ENCODE measurements at places on chromosomes 16 and 17.

DNA sequence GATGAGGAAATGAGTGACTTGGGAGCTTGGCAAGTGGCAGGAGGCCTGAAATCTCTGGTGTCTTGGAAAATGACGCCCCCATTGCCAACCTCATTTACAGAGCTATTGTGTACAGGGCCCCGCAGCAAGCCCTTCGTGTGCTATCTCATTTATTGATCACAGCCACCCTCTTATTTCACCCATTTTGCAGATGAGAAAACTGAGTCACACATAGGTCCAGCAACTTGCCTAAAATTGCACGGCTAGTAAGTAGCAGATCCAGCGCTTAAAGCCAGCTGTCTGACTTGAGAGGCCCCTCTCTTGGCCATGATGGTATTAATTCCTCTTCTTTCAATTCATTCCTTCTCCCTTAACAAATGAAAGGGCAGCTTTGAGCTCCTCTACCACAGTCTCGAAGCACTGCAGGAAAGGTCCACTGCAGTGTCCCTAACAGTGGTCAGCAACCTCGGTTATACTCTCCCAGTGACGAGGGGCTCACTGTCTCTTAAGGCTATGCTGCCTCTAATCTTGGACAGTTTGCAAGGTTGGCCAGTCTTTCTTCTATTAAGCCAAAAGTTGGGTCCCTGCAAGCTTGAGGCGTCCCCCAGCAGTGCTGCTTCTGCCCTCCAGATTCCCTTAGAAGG lies 162.2 kb downstream of the COPRS start:
- no peak for DNase-seq

- no peak for DNase-seq
Observed at GRCh38 chr17:27743281-27743885, 56.9 kb downstream of the NOS2 start.

DNA sequence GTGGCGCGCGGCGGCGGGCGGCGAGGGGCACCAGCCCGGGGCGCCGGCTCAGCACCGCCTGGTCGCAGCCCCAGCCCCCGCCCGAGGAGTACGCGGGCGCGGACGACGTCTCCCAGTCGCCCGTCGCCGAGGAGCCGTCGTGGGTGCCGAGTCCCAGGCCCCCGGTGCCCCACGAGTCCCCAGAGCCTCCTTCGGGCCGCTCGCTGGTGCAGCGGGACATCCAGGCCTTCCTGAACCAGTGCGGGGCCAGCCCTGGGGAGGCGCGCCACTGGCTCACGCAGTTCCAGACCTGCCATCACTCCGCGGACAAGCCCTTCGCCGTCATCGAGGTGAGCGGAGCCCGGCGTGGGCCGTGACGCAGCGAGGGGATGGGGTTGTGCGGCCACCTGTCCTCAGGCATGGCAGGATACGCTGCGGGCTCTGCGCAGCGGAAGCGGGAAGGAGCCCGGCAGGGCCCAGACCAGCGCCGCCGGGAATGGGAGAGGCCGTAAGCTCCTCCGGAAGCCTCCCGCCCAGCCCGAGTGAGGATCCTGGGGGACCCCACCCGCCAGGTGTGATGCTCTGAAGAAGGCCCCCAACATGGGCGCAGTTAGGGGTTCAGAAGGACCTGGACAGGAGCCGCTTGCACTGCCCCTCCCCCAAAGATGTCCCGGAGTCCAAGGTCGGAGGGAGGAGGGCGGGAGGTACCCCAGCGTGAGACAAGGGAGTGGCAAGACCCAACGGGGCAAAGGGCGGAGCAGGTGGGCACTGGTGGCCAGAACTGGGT lies 522 bp downstream of the NAGS start:
- no peak for DNase-seq

DNA sequence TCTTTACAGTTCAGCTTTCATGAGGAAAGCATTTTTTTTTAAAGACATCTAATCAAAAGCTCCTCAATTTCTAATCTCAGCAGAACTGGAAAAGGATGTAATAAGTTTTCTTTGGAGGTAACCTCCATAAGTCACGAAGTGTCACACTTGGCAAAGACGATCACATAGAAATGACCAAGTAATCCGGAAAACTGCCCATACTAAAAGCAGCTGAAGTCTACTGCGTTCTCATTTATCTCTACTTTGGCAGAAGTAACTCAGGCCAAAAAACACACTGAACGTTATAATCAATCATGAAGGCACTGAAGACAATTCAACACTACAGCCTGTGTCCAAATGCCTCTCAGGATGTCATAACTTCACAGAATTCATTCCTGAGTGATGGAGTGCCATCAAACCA lies 39.8 kb downstream of the ERN1 start:
- DNase-seq, result no peak

- DNase-seq, result no peak
Observed at GRCh38 chr16:7548796-7549318, 216.2 kb downstream of the RBFOX1 start.

All from HuH-7.5 (cell line).